ENCODE measurements at places on chromosomes 2 and 18.

GRCh38 chr2:40113272-40113968 lies 334.4 kb upstream of the THUMPD2 start:
- peak; percentile 59 for DNase-seq

GRCh38 chr2:348361-348916 lies 60.5 kb upstream of the ALKAL2 start:
- DNase-seq, result no peak

GRCh38 chr18:63963615-63964256 lies 6.1 kb upstream of the SERPINB8 start:
- peak; percentile 21 for DNase-seq

GRCh38 chr2:152511981-152512380 lies 177.0 kb downstream of the FMNL2 start:
- DNase-seq, result no peak

- no peak for DNase-seq
Observed at GRCh38 chr18:36212301-36213171, 25.2 kb downstream of the MOCOS start.

- no peak for DNase-seq
Observed at GRCh38 chr2:9403924-9404323, 19.4 kb downstream of the ITGB1BP1 start.

DNA sequence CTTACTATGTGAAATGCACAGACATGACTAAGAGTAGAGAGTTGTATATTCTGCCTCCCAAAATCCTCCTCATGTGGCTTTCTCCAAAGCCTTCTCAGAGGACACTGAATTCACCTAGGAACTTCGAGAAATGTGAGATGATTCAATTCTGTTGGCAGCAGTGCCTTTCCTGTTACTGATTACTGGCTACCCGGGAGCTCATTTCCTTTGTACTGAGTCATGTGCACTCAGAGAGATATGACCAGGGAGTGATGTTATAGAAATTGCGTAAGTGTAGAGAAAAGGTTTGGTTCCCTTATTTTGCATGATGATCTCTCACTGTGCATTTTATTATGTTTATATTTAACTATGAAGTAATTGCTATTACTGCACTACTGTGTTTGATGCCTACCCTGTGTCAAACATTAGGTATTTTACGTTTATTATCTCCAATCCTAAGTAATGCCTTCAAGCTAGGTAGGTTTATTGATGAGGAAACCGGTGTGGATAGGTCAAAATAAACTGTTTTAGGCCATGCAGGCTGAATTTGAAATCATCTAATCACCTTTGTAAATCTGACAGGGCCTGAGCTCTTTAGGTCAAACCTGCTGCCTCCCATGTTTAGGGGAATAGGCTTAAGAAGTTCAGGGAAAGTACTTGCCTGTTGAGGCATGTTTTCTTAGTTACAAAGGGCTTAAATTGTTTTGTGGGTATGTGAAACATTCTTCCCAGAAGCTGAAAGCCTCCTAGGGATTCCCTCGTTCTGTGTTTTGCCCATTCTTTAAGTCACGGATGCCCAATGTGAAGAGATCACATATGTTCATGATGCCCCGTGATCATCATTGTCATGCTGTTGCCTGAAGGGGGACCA lies 86.8 kb downstream of the FMNL2 start:
- peak; percentile 97 for DNase-seq

DNA sequence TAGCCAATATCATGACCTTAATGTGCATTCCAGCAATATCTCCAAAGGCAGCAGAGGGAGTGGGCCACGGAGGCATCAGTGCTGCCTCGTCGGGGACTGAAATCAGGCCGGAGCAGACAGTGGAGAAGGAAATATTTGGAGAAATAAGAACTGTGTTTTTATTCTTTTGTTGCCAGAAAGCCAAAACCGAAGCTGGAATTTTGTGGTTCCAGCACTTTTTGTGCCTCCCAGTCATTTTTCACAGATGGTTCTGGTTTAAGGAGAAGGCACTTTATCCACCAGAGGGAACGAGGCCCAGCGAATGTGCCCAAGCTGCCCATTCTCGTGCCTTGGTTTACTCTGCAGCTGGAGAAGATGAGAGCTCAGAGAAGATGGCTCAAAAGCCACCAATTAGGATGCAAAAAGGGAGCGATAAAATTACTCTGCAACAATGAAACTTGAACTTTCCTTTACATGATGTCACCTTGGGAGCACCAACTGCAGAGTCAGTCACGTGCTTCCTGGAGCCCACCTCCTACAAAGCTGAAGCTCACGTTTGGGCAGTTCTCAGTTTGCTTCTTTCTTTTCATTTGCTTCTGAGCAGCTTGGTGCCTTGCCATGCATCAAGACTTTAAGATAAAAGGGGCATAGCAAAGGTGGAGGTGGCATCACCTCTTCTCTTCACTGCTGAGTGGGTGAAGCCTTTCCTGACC lies 288.7 kb downstream of the LPIN1 start:
- DNase-seq, result no peak

Measured in fibroblast of skin of left quadriceps (primary cell).